ENCODE measurements at places on chromosomes 13 and 19. TPM values are rescaled to one million over a fixed set of nuclear protein-coding genes. Genes with fewer than 3 reads are reported as not detected.

DNA sequence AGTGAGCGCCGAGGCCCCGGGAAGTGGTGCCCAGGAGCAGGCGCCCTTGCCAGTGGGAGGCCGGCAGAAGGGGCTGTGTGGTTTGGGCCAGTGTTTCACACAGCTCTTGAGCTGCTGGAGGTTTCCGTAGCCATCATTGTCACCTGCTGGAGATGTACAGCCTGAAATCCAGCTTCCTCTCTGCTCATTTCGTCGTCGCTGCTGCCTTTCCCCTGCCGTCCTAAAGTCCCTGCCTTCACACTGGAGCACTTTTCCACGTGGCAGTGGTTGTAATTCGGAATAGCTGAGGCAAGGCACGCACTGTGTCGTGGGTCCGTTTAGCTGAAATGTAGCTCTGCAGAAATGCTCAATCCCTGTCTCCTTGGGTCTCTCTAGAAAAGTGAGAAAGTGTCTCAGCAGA, 13.2 kb downstream of the DAZAP1 start:
- DNase-seq, result no peak

- DNase-seq, result no peak
Observed at GRCh38 chr19:2327773-2328400, 499 bp downstream of the LSM7 start.

DNA sequence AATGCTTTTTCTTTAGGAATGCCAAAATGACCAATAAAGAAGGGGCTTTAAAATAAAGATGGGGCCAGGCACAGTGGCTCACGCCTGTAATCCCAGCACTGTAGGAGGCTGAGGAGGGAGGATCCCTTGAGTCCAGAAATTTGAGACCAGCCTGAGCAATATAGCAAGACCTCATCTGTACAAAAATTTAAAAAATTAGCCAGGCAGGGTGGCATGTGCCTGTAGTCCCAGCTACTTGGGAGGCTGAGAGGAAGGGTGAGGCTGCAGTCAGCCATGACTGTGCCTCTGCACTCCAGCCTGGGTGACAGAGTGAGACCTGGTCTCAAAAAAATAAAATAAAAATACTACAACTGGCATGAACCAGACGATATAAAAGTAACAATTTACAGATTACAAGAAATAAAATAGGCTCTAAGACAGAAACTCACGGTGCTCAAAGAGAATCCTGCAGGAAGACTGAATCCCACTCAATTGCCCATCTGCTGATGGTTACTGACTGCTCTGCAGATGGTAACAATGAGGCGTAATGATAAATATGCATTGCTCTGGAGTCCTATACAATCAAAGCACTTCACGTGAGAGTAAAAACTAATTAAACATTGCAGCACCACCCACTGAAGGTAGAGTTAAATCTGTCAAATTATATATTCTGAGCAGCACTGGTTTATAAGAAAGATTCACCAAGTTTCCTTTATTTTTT, 93.2 kb downstream of the LHFPL6 start:
- no peak for DNase-seq

GRCh38 chr13:111940892-111941291, 126.1 kb upstream of the SOX1 start:
- DNase-seq, result no peak

GRCh38 chr13:50999641-51000040, 90.0 kb downstream of the RNASEH2B start:
- no peak for DNase-seq

GRCh38 chr19:50649433-50650391, at the start of gene C19orf81:
Gene C19orf81, plus strand, starts transcription at chr19:50649445. Its CDS starts 0 bp downstream, at chr19:50649445.
- no peak for DNase-seq

GRCh38 chr19:7795555-7796161, 32.6 kb downstream of the CLEC4M start:
- DNase-seq, result no peak

DNA sequence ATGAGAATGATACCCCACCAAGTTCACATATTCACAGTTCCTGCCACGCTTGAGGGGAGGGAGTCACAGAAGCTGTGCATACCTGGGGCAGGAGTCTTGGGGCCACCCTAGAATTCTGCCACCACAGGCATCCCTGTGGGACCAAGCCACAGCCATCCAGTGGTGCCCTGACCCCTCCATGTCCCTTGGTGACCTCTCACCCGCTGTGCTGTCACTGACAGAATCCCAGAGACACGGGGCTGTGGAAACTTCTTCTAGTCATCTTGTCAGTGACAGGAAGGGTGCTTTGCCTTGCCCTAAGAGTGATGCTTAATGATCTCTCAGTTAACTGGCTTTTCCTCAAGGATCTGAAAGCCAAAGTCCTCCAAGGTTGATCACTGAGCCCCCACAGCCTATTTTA, 58.4 kb upstream of the UQCRFS1 start:
- DNase-seq, result no peak

GRCh38 chr13:32407854-32408253, 20.1 kb downstream of the N4BP2L1 start:
- DNase-seq, result no peak

DNA sequence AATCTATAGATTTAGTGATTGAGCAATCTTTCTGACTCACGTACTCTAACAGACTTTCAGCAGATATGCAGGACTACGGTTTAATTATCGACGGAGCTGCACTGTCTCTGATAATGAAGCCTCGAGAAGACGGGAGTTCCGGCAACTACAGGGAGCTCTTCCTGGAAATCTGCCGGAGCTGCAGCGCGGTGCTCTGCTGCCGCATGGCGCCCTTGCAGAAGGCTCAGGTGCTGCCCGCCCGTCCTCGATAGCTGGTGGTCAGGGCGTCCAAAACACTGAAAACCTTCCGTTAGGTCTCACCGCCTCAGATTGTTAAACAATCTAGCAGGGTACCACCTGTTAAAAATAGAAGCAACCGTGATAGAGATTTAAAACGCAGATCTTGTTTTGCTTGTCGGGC, 113.2 kb upstream of the MCF2L start:
- DNase-seq, result no peak

- no peak for DNase-seq
Observed at GRCh38 chr19:34818270-34818669, 45.3 kb upstream of the ZNF599 start.

DNA sequence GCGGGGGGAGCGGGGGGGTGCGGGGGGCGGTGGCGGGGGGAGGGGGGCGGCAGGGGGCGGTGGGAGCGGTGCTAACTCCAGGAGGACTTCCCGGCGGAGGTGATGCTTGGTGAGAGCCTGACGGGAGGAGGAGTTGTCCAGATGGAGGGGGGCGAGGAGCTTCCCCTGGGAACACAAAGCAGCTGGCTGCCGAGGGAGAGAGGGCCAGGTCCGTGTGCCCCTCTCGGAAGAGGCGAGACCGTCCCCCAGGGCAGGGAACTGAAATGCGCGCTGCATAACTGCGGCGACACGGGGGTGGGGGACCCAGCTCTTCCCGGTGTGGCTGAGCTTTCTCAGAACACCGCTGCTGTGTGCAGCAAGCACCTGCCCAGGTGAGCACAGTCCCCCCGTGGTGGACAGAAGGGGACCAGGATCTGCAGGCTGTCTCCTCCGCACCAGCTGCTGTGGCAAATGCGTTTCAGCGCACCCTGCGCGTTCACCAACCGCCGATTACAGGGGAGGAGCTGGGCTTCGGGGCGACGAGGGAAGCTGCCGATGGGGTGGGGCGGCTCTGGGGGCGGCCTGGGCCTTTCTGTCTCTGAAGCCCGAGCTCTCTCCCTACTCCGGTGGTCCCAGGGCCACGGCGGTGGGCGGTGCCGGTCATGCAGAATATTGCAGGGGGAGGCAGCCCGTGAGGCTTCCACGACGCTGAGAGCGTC, 54.7 kb upstream of the F7 start:
- DNase-seq, result no peak

DNA sequence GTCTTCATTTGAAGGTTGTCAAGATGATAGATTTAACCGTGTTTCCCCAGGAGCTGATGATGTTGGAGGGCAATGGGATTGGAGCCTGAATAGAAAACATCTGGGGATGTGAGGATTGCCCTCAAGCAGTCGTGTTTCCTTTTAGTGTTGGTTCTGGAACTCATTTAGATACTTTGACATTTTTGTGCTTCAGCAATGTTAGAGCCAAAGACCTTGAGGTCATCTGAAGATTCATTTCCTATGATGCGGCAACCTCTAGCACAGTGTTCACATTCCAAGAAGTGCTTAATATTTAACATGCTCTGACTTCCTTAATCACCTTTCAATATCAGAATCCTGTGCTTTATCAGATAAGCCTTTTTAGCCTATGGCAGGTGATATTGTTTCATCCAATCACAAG, 82.7 kb downstream of the SLC10A2 start:
- no peak for DNase-seq

DNA sequence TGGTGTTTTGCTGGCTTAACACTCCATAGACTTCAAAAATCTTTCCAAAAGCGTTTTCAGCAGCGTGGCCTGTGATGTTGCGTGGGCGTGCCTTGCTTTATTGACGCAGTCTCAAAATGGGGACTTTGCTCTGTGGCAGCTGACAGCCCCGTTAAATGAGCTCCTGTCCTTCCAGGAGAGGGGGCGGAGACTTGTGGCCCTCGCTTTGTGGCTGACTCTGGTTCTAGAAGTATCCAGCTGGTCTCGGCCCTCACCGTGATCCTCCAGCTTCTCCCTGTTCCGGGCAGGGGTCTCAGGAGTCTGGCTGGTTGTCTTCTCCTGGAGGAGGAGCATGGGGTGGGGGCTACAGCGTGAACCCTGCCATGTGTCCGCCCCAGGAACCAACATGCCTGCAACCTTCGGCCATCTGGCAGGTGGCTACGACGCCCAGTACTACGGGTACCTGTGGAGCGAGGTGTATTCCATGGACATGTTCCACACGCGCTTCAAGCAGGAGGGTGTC, 8.4 kb upstream of the ZNF554 start:
- no peak for DNase-seq

DNA sequence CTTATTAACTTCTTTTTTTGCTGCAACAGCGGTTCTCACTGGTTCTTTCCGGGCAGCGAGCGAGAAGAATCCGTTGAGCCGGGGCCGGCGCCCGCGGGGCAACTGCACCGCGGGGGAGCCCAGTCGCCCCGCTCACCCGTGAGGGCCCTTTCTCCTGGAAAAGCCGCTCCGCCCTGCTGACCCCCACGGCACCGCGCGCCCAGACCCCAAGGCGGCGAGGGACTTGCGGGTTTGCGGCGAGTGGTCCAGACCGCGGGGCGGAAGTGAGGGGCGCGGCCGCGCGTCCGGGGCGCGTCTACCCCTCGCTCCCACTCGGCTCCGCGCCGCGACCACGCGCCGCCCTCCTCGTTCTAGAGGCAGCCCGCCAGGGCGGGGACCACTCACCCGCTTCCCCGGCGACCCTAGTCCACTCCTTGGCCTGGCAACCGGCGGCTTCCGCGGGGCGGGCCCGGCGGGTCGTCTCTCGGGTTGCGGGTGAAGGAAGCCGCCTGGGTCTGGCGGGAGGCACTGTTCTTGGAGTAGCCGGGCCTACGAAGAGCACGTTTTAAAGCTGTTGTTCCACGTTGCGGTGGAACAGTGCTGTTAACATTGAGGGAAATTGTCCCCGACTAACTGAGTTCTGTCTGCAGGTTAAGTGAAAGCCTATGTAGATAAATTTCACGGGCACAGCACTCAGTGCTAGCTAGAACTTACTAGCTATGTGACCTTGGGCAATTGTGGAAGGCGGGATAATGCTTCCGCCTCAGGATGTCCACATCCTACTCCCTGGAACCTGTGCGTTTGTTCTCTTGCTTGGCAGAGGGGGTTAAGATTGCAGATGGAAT, at the start of gene NEK3:
Gene NEK3, minus strand, starts transcription at position 439 of the 824 bp plus-strand sequence. CDS start 3,406 bp downstream, outside the sequence.
- DNase-seq, result peak; percentile 77

DNA sequence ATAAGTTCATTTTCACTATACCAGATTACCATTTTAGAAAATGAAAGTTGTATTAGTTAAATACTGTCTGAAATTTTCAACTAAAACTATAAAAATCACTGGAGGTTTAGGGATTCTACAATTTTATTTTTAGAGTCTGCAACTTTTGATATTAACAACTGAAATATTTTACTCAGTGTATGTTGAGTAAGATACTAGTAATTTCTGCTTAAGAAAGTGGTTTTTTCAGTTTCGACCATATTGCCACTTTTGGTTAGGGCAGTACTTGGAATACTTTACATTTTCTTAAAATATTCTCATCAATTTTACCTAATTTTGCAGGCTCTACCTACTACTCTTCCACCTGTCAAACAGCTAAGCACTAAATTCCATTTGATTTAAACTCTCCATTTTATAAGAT, 59.6 kb downstream of the KCNRG start:
- DNase-seq, result no peak

- DNase-seq, result no peak
Observed at GRCh38 chr19:38263689-38264485, 486 bp upstream of the SPINT2 start.

DNA sequence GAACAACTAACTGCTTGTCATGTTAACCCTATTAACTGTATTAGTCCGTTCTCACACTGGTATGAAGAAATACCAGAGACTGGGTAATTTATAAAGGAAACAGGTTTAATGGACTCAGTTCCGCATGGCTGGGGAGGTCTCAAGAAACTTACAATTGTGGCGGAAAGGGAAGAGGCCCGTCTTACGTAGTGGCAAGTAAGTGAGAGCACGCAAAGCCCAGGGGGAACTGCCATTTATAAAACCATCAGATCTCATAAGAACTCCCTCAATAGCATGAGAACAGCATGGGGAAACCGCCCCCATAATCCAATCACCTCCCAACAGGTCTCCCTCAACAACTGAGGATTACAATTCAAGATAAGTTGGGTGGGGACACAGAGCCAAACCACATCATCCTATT, 34.7 kb downstream of the PHF11 start:
- no peak for DNase-seq

- DNase-seq, result no peak
Observed at GRCh38 chr13:44730851-44731250, 154.7 kb upstream of the TSC22D1 start.

GRCh38 chr19:823565-824121, 1.9 kb upstream of the PLPPR3 start:
- no peak for DNase-seq

GRCh38 chr19:54209811-54210494, 9.3 kb downstream of the RPS9 start:
- DNase-seq, result peak; percentile 92

- DNase-seq, result no peak
Observed at GRCh38 chr19:49573425-49573824, 6.9 kb downstream of the NOSIP start.

GRCh38 chr13:94827566-94827965, 115.2 kb upstream of the SOX21 start:
- no peak for DNase-seq

GRCh38 chr19:35449359-35450043, 1.4 kb downstream of the FFAR2 start:
- no peak for DNase-seq

GRCh38 chr13:26762745-26763345, 2.3 kb upstream of the GPR12 start:
- no peak for DNase-seq

DLEU7 gene
- polyA plus RNA-seq, result 0.50 TPM

SIGLEC12 gene
- polyA plus RNA-seq, result 0.28 TPM

OR10H5 gene
- 0.14 TPM for polyA plus RNA-seq

MUC16 gene
- polyA plus RNA-seq, result not detected

CABP5 gene
- not detected for polyA plus RNA-seq

ADAMTSL5 gene
- polyA plus RNA-seq, result 0.39 TPM

KASH5 gene
- polyA plus RNA-seq, result not detected

TMEM221 gene
- polyA plus RNA-seq, result 1.2 TPM
